ENCODE measurements at places on chromosomes 11 and 22.

DNA sequence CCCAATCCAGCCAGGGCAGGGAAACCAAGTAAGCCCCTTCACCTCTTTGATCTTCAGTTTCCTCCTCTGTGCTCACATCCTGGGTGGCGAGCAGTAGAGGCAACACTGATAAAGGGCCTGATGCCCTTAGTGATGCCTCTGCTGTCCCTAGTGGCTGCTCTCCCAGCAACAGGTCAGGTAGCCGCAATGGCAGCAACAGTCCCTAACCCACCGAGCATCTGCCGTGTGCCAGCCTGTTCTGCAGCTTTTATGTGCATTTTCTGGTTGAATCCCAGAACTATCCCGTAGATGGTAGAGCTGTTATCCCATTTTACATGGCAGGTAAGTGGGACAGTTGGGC is 5.2 kb downstream of the SCYL1 start:
- no peak for DNase-seq

DNA sequence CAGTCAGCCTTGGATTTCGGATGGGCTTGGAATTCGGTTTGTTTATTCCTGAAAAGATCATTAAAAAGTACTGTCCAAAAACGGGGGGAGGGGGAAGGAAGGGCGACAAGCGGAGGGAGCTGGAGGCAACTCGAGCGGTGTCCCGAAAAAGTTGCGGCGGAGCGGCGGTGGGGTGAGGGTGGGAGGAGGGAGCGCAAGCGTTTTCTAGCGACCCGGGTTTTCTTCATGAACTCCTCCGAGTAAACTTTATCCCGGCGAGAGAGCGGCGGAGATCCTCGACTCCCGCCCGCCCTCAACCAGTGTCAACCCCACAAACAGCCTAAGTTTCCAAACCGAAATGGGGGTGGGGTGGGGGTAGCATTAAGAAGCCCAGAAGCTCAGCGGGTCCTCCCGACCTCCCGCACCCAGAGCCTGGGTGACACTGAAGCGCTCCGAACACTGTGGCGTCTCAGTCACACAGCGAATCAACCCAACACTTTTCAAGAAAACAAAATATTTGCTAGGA is 133.0 kb upstream of the C11orf58 start:
- DNase-seq: no peak

- no peak for DNase-seq
Measured at GRCh38 chr11:795634-796564, 2.2 kb downstream of the SLC25A22 start.

DNA sequence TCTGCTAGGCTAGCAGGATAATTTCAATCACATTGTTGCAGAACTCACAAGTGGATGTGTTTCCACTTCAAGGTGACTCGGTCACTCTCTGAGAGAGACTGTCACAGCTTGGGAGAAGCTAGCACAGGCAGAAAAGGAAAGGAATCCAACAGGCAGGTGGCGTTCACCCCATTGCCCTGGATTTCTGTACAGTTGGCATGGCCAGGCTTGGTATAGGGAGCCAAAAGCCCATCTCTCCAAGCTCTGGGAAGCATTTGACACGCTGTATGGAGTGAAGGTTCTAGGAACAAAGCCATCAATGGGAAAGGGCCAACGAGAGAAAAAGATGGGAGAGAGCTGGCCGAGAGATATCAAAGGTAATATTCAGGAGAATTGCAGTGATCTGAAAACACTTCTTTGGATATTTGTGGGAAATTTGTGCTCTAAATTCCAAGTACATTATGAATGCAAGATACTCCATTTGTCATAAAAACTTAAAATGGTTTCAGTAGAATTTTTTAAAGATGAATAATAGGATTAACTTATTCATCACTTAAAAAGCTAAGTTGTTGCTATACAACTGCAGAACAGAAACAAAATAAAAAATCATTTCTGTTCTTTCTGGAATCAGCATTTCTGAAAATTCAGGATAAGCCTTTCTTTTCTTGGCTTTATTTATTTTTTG is 223.5 kb upstream of the NTM start:
- DNase-seq: no peak

DNA sequence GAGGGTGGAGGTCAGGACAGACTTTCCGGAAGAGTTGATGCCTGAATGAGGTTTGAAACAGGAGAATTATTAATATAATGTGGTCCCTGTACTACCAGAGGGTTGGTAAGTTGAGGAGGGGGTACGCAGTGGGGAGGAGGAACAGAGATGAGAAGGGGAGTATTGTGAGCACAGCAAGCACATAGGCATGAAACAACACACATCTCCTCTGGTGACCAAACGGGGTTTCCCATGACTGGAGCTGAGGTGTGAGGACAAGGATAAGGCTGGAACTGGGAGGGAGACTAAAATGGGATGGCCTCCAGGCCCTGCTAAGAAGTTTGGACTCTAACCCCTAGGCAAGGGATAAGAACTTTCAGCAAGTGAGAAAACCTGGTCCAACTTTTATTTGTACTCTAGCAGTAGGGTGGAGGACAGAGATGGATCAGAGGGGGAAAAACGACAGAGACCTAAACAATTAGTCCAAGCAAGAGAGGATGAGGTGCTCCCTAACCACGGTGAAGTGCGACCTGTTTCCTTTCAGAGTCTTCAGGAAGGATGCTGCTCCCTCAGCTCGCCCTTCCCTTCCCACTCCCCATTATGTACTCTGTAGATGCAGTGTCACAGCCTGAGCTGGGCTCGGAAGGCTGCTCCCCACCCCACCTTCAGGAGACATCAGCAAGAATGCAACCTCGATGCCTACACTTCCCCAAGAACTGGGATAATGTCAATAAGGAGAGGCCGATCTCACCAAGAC is 59.2 kb downstream of the BTG4 start:
- DNase-seq: no peak

GRCh38 chr22:19244600-19245352 is 46.7 kb downstream of the CLTCL1 start:
- DNase-seq: no peak

All from RWPE2 (cell line).